Pancreas (tissue), 10 donors: ENCODE measurements at places on chromosomes 4 and X. TPM values are rescaled to one million over a fixed set of nuclear protein-coding genes. Genes with fewer than 3 reads are reported as not detected.

Gene TMEM271
- polyA plus RNA-seq: 0.35 TPM

DNA sequence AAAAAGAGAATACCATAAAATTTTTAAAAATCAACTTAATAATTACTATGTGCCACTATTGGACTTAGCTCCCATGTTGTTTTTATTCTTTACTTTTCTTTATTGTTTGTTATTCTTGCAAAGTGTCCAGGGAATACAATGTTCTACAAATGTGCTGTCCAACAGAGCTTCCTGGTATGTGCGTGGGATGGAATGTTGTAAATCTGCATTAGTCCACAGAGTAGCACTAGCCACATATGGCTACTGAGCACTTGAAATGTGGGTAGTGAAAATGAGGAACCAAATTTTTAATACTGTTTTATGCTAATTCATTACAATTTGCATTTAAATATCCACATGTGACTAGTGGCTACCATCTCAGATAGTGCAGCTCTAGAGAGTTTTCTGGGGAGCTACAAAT is 14.3 kb upstream of the CORIN start:
- no peak overlapping the region for H3K4me3 ChIP-seq
- H3K27me3 ChIP-seq: no peaks in the 10 kb centered on the region
- DNase-seq: no peak
- H3K4me1 ChIP-seq: no peaks in the 10 kb centered on the region
- H3K36me3 ChIP-seq: peaks cover 2% of the 10 kb centered on the region

Gene TRAPPC2
- polyA plus RNA-seq: 6.9 TPM

- no peak for DNase-seq
- H3K27me3 ChIP-seq: no peaks in the 10 kb centered on the region
- H3K4me1 ChIP-seq: no peaks in the 10 kb centered on the region
- H3K4me3 ChIP-seq: no peak overlapping the region
- H3K36me3 ChIP-seq: no peaks in the 10 kb centered on the region
Measured at GRCh38 chrX:10011991-10012390, 44.8 kb downstream of the CLDN34 start.

GRCh38 chrX:131854581-131854980 is 168.5 kb upstream of the STK26 start:
- no peaks in the 10 kb centered on the region for H3K36me3 ChIP-seq
- DNase-seq: no peak
- H3K4me3 ChIP-seq: no peak overlapping the region
- H3K27me3 ChIP-seq: no peaks in the 10 kb centered on the region

Gene TBC1D8B
- polyA plus RNA-seq: 3.4 TPM

Gene MAGEA4
- not detected for polyA plus RNA-seq

DNA sequence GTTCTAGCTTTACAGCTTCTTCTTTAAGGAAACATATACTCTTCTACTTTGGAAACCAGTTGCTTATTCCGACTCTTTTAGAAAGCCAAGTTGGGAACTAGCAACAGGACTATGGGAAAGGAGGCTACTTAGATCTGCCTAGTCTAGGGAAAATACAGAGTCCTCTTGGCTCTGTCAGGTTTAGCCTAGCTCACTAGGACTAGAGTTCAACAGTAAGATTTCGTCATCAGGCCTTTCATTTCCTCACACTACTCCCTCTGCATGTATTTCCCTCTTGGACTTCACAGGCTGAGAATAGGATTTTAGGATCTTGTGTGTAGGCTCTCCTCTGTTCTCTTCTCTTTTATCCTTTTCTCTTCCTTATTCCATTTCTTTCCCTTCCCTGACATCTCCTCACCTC is 409.8 kb downstream of the AR start:
- H3K4me3 ChIP-seq: no peak overlapping the region
- no peaks in the 10 kb centered on the region for H3K27me3 ChIP-seq
- H3K4me1 ChIP-seq: no peaks in the 10 kb centered on the region
- no peak for DNase-seq
- no peak overlapping the region for H3K27ac ChIP-seq

DNA sequence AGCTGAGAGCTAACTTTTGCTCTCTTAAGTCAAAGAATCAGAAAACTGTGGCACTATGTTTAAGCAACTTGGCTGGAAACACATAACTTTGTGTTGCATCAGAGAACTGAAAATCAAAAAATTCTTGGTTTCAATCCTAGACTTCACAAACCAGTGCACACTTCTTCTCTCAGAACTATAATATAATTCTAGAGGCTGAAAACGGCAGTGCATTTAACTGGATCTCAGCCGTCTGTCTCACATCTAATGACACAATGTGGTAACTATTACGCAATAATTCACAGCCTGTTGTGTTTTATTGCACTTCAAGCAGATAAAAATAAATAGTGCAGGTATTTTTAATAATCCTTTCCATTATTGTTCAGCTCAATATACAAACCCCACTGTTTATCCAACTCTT is 260.6 kb upstream of the DIAPH2 start:
- no peaks in the 10 kb centered on the region for H3K27me3 ChIP-seq
- DNase-seq: no peak
- no peaks in the 10 kb centered on the region for H3K36me3 ChIP-seq
- H3K4me3 ChIP-seq: no peak overlapping the region
- H3K27ac ChIP-seq: no peak overlapping the region

Gene MAP9
- 4.9 TPM for polyA plus RNA-seq

GRCh38 chrX:76420237-76420636 is 7.3 kb upstream of the MAGEE1 start:
- H3K4me1 ChIP-seq: no peaks in the 10 kb centered on the region
- no peak overlapping the region for H3K4me3 ChIP-seq
- no peak for DNase-seq
- no peaks in the 10 kb centered on the region for H3K27me3 ChIP-seq
- no peaks in the 10 kb centered on the region for H3K36me3 ChIP-seq
- H3K27ac ChIP-seq: no peak overlapping the region

DNA sequence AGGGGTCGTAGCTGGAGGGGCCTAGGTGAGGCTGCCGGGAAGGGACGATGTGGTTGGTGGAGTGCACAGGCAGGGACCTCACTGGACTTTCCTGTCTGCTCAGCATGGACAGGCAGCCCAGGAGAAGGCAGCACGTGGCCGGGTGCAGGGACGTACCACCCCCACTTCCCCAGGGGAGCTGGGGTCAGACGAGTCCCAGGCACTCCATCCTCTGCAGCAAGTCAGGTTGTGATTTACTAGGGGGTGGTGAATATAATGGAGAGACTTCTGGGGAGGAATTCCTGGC is 1.5 kb upstream of the CTBP1 start:
- H3K36me3 ChIP-seq: no peaks in the 10 kb centered on the region
- no peaks in the 10 kb centered on the region for H3K27me3 ChIP-seq
- peaks cover 7% of the 10 kb centered on the region for H3K4me1 ChIP-seq
- peak overlapping the region; percentile 83 for H3K27ac ChIP-seq
- peak; percentile 45 for DNase-seq
- H3K4me3 ChIP-seq: no peak overlapping the region

- DNase-seq: no peak
- no peaks in the 10 kb centered on the region for H3K27me3 ChIP-seq
- no peaks in the 10 kb centered on the region for H3K36me3 ChIP-seq
- no peaks in the 10 kb centered on the region for H3K4me1 ChIP-seq
- no peak overlapping the region for H3K27ac ChIP-seq
- H3K4me3 ChIP-seq: no peak overlapping the region
Measured at GRCh38 chr4:97548943-97549583, 594.2 kb downstream of the STPG2 start.

Gene MFAP3L
- polyA plus RNA-seq: 1.3 TPM

Gene CYBB
- 0.80 TPM for polyA plus RNA-seq

GRCh38 chr4:98568941-98569663 is 89.3 kb downstream of the TSPAN5 start:
- no peak for DNase-seq
- H3K4me3 ChIP-seq: no peak overlapping the region
- H3K4me1 ChIP-seq: no peaks in the 10 kb centered on the region
- H3K36me3 ChIP-seq: no peaks in the 10 kb centered on the region
- no peaks in the 10 kb centered on the region for H3K27me3 ChIP-seq

Gene SPOCK3
- 0.30 TPM for polyA plus RNA-seq

Gene SLC25A14
- polyA plus RNA-seq: 15.1 TPM

GRCh38 chrX:139877710-139878414 is 55.0 kb downstream of the ATP11C start:
- H3K36me3 ChIP-seq: no peaks in the 10 kb centered on the region
- no peak for DNase-seq
- no peaks in the 10 kb centered on the region for H3K27me3 ChIP-seq
- no peak overlapping the region for H3K27ac ChIP-seq
- H3K4me3 ChIP-seq: no peak overlapping the region

Gene SPARCL1
- 21.7 TPM for polyA plus RNA-seq

Gene TLR1
- 1.4 TPM for polyA plus RNA-seq

GRCh38 chr4:38752372-38752940 is 30.3 kb downstream of the TLR10 start:
- H3K36me3 ChIP-seq: no peaks in the 10 kb centered on the region
- peak overlapping the region; percentile 36 for H3K27ac ChIP-seq
- no peak for DNase-seq
- H3K4me1 ChIP-seq: no peaks in the 10 kb centered on the region
- H3K4me3 ChIP-seq: no peak overlapping the region

GRCh38 chr4:127870688-127871087 is 10.0 kb upstream of the PLK4 start:
- H3K4me3 ChIP-seq: no peak overlapping the region
- H3K27ac ChIP-seq: no peak overlapping the region
- H3K36me3 ChIP-seq: no peaks in the 10 kb centered on the region
- H3K4me1 ChIP-seq: no peaks in the 10 kb centered on the region

DNA sequence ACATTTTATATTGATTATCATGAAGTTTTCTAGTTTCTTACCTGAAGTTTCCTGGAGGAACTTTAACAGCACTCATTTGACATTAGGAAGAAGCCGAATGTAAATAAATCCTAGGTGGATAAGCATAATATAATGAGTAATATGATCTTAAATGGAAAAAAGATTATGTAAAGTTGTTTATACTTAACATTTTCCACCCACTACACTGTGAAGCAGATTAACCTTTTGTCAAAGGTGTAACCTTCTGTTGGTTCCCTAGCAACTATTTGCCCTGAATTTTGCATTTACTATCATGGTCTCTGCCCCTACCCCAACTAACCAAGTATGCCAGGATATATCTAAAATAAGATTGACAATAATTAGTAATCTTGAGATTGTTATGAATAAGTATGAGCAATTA is at the start of gene UGT2A1:
Gene UGT2A1, minus strand, starts transcription at position 101 of the 400 bp plus-strand sequence. CDS start 5,603 bp downstream, outside the sequence.
- no peaks in the 10 kb centered on the region for H3K27me3 ChIP-seq
- DNase-seq: no peak
- no peak within 1 kb of the TSS for H3K4me3 ChIP-seq
- H3K36me3 ChIP-seq: no peaks in the 10 kb centered on the region
- no peak within 1 kb of the TSS for H3K27ac ChIP-seq

Gene AMBN
- polyA plus RNA-seq: not detected

- H3K4me1 ChIP-seq: peaks cover 28% of the 10 kb centered on the region
- H3K4me3 ChIP-seq: no peak overlapping the region
- H3K27ac ChIP-seq: no peak overlapping the region
- no peak for DNase-seq
- no peaks in the 10 kb centered on the region for H3K36me3 ChIP-seq
Measured at GRCh38 chr4:147772056-147772455, 40.2 kb downstream of the ARHGAP10 start.

Gene SLC10A6
- polyA plus RNA-seq: 0.19 TPM

DNA sequence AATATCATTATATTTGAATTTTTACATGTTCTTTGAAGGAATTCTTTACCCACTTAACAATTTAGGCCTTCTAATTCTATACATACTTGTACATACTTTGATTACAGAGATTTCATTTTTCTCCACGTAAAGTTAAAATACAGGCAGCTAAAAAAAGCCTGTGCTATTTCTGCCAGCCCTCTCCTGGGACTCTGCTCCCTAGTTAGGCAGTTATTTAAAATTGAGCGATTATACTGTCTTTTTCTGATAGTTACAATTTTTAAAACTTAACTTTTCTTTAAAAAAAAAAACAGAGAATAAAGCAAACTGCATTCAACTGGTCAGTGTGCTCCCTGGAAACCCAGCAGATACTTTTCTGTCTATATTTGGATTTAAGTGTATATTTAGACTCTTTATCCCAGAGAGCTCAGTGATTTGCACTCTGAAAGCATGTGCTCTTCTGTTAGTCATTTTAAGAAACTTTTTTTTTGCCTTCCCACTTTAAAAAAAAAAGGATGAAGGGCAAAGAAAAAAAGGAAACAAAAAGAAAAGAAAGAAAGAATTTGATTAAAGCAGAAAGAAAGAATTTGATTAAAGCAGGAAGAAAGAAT is 18.1 kb upstream of the FAM241A start:
- no peak for DNase-seq
- H3K36me3 ChIP-seq: no peaks in the 10 kb centered on the region
- no peak overlapping the region for H3K27ac ChIP-seq
- H3K27me3 ChIP-seq: no peaks in the 10 kb centered on the region

- no peak for DNase-seq
- no peak overlapping the region for H3K4me3 ChIP-seq
- peaks cover 47% of the 10 kb centered on the region for H3K4me1 ChIP-seq
- no peaks in the 10 kb centered on the region for H3K27me3 ChIP-seq
Measured at GRCh38 chrX:24154490-24155034, 5.0 kb downstream of the ZFX start.

DNA sequence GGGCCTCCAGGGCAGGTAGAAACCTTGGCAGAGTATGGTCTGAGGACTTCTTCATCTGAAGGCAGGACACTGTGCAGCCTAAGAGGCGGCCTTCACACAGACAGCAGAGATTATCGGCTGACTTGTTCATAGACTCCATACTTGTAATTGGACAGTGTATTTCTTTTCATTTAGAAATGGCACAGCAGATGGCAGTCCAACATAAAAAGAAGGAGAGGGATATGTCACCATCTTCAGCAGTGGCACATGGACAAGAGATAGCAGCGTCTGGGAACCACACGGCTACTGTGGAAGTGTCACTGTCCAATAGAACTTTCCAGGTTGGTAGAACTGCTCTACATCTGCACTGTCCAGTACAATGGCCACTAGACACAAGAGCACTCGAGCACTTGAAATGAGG is 21.7 kb upstream of the GEMIN8 start:
- no peak overlapping the region for H3K4me3 ChIP-seq
- no peaks in the 10 kb centered on the region for H3K36me3 ChIP-seq
- no peak overlapping the region for H3K27ac ChIP-seq
- no peak for DNase-seq

Gene RRAGB
- 6.8 TPM for polyA plus RNA-seq

Gene MAGEB2
- polyA plus RNA-seq: not detected

DNA sequence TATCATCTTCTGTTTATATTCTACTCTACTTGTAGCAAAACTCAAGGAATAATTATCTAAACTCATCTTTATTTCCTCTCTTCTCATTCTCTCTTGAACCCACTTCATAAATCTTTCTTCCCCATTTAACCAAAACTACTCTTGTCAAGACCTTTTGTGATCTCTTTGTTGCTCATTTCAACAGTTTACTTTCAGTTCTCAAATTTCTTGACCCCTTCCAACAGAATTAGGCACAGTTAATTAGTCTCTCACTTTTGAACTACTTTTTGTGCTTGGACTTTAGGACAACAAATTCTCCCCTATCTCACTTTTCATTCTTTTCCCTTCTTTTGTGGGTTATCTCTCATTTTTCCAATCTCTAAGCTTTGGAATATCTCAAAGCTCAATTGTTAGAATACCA is 27.4 kb upstream of the CAMK2D start:
- H3K27me3 ChIP-seq: no peaks in the 10 kb centered on the region
- DNase-seq: no peak
- H3K27ac ChIP-seq: no peak overlapping the region
- H3K36me3 ChIP-seq: no peaks in the 10 kb centered on the region
- no peak overlapping the region for H3K4me3 ChIP-seq

GRCh38 chr4:44931720-44932119 is 205.4 kb upstream of the GNPDA2 start:
- peaks cover 14% of the 10 kb centered on the region for H3K4me1 ChIP-seq
- H3K4me3 ChIP-seq: no peak overlapping the region
- no peak for DNase-seq
- H3K27me3 ChIP-seq: no peaks in the 10 kb centered on the region
- no peak overlapping the region for H3K27ac ChIP-seq

GRCh38 chr4:153451911-153452657 is 14.1 kb upstream of the TMEM131L start:
- peak overlapping the region; percentile 26 for H3K27ac ChIP-seq
- H3K4me3 ChIP-seq: no peak overlapping the region
- H3K27me3 ChIP-seq: no peaks in the 10 kb centered on the region
- no peaks in the 10 kb centered on the region for H3K36me3 ChIP-seq
- DNase-seq: peak; percentile 72
